DND-41 (cell line): ENCODE measurements at places on chromosomes 16 and 17.

DNA sequence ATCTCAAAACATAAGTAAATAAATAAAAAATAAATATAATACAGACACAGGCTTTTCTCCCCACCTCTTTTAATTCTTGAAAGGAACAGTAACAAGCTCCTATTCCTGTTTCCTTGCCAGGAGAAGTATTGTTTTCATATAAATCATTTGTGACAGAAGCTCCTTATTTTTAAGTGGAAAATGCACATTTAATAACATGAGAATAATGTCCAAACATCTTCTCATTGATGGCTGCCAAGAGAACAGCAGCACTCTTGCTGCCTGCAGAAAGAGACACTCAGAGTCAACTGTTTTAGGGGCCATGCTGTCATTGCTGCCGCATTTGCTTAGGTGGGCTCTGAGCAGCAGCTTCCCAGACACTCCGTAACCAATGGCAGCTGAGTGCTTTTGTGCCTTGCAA is 580.1 kb downstream of the WWOX start:
- no peak for DNase-seq

- no peak for DNase-seq
Measured at GRCh38 chr17:784143-784542, 2.0 kb downstream of the MRM3 start.

GRCh38 chr16:70157477-70158260 is 15.9 kb upstream of the CLEC18C start:
- no peak for DNase-seq

DNA sequence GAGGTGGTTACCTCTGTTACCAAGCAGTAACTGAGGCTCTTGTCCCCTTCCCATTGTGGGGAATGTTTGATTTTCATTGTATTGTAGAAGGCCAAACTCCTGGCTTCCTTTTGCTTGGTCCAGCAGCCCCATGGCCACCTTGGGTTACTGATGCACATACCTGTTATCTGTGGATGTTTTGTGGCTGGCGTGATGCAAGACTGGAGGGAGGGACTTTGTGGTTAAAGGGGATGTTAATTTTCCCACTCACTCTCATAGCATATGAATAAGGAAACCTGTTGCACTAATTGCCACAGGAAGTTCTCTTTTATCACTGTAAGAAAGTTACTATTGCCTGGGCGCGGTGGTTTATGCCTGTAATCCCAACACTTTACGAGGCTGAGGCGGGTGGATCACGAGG is 168.6 kb upstream of the HS3ST4 start:
- no peak for DNase-seq

DNA sequence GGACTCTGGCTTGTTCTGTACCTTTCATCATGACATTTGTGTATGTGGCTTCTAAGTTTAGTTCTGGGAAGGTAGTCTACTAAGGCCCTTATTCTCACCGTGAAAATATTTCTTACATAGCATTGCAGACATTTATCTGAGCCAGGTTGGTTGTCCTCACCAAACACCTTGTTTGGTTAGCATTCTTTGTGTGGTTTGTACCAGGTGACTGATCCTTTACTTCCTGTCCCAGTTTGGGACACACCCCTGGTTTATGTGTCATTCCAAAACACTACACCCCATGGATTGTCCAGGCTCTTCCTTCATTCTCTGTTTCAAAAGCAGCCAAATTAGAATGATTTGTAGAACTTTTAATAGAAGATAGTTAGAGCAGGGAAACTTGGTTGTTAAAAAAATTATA is 23.2 kb upstream of the DUSP14 start:
- DNase-seq: no peak

DNA sequence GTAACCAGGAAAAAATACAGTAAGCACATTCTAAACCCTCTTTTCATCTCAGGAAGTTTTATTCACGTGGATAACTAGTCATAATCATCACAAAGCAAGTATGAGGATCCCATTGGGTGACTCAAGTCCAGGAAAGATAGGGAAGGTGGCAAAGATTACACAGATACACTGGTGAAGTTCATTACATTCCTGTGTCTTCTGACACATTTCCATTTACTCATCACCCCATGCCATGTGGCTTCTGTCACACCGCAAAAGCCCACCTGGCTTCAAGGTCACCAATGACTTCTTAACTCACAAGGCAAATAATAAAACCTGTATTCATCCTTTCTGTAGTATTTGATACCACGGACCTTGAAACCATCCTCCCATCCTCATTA is 17.0 kb downstream of the HS3ST3A1 start:
- DNase-seq: no peak

DNA sequence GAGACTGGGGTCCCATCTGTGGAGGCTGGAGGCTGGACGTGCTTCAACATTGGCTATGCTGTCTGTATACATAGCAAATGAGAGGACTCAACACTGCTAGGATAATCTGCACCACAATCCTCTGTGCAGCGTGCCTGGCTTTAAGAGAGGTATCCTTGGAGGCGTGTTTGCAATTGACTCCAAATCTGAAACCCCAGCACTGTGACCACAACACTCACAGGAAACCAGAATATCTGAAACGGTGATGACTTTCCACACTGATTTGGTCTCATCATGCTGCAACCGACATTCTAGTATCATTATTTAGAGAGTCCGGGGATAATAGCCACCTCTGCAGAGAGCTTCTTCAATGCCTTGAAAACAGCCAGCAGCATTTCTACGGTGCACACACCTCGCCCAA is 35.1 kb downstream of the TLE7 start:
- DNase-seq: no peak

DNA sequence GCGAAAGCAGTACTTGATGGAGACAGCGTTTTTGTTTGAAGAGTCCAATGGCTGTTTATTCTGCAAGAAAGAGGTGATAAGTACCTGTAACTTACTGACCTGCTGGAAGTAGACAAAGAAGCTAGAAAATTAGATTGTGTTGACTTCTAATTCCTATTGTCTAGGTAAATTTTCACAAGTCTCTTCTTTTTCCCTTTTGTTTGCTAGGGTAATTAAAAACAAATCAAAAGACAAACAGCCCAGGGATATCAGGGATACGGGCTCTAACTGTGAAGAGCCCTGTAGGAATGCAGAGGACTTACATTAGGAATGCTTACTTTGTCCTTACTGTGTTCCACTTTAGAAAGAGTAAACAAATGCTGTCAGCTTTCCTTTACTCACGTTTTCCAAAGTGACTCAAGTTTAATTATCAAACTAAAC is 7.0 kb downstream of the PSME3IP1 start:
- DNase-seq: no peak

GRCh38 chr16:64184156-64184555 is 937.7 kb downstream of the CDH11 start:
- DNase-seq: no peak

- peak; percentile 81 for DNase-seq
Measured at GRCh38 chr17:58153046-58153445, 4.9 kb downstream of the OR4D1 start.

GRCh38 chr17:81536299-81537290 is 8.4 kb downstream of the FSCN2 start:
- DNase-seq: no peak
